Eye (tissue), 1 donor: ENCODE measurements at places on chromosomes 2 and 18.

GRCh38 chr2:61535449-61535848 lies 2.7 kb downstream of the XPO1 start:
- DNase-seq = no peak

- no peak for DNase-seq
Measured at GRCh38 chr2:215498431-215498830, 62.6 kb upstream of the FN1 start.

GRCh38 chr2:68060652-68061051 lies 2.2 kb downstream of the C1D start:
- DNase-seq = no peak

DNA sequence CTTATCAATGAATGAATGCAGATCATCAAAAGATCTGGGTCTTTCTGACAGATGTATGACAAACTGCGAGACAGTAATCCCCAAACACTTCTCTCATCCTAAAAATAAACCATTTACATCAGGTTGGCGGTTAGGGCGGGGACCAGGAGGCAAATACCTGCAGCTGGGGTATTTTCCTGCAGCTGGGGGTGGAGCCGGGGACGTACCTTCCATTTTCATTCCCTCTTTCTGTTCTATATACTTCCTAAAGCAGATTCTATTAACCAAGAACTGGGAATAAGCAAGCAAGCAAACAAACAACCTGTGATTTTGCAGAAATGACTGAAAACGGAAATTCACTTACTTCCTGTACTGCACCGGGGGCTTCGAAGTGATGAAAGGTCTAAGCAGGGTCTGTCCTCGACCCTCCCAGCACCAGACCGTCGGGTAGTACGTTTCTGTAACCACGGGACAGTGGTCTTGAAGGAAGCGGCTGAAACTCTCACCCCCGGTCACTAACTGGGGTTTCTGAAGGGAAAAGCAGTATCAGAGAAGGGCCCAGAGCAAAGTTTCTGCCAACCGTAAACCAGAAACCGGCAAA lies 1.2 kb downstream of the ABHD3 start:
- DNase-seq = no peak

GRCh38 chr2:65355186-65355831 lies 77.1 kb downstream of the SPRED2 start:
- DNase-seq = no peak

- no peak for DNase-seq
Measured at GRCh38 chr2:200525066-200525465, 941 bp upstream of the SGO2 start.

DNA sequence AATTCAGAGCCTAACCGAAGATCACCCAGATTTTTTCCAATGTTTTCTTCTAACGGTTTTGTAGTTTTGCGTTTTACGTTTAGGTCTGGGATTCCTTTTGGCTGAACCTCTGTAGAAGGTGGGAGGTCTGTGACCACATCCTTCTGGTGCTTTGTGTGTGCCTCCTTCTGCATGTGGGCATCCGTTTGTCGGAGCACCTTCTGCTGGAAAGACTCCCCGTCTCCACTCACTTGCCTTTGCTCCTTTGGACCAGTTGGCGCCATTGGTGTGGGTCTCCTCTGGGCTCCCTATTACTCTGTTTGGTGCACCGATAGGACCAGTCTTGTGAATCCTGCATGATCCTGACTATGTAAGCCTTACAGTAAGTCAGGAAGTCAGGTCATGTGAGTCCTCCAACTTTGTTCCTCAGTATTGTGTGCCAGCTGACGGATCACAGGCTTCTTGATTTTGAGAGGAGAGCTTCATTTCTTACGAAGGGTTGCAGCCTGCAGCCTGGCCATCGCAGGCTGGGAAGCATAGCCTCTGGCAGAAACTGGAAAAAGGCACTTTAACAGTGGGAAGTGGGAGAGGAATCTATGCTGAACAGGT lies 13.6 kb downstream of the AQP12A start:
- DNase-seq = no peak

- peak; percentile 95 for DNase-seq
Measured at GRCh38 chr2:172103471-172104272, 972 bp upstream of the DLX2 start.

GRCh38 chr2:102082571-102083392 lies 59.8 kb upstream of the IL1R1 start:
- peak; percentile 36 for DNase-seq

GRCh38 chr18:41721103-41721790 lies 233.8 kb upstream of the PIK3C3 start:
- peak; percentile 56 for DNase-seq
